HuH-7.5 (cell line): ENCODE measurements at places on chromosomes 16 and 17.

DNA sequence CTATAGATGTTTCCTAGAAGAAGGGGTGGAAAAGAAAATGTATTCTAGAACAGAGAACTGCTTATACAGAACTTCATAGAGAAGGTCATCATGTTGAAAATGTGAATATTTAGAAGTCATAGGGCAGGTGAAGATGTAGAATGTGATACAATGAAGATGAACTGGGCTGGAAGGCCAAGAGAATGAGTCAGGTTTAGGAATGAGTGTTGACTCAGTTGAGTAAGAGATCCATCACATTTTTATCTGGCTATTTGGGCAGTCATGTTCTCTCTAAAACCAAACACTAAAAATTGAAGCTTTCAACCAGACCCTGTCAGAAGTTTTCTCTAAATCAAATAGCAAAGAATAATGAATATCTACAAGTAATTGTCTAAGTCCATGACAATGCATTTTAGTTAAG is 660.5 kb downstream of the KCNJ2 start:
- no peak for DNase-seq

DNA sequence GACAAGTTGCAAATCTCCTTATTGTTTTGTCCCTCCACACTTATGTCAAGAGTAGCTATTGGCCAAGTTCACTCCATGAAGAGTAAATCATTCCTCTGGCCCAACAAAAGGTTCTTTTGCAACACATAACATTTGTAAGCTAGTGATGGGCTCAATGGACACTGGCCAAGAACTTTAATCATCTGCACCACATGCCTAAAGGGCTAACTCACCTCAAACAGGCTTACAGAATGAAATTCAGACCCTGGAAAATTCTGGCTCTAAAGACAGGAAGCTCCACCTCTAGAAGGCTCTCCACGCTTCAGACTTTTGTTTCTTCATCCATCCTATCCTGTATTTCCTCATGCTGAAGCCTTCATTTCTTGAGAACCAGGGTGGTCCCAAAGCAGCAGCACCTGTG is 10.9 kb upstream of the ANKFN1 start:
- no peak for DNase-seq

- no peak for DNase-seq
These were observed 7.7 kb upstream of the PCTP start for GRCh38 chr17:55743103-55743679.

GRCh38 chr16:15487336-15488284 is 53.2 kb downstream of the BMERB1 start:
- no peak for DNase-seq

DNA sequence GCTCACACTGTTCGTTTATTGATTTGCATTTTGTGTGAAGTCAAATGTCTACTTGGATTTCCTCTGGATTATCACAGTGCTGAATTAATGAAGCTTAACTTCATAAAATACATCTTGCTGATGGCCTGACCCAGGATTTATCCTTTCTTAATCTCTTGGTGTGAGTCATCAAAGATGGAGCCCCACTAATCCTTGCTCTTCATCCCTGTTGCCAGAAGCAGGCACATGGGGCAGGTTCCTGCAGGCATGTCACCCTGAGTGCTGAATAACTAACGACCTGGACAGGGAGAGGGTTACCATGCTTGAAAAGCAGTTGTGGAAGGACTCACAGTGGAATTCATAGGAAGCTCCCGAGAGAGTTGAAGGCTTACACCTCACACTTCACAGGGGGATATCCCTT is 56.0 kb upstream of the FA2H start:
- no peak for DNase-seq

- DNase-seq: no peak
These were observed 124.7 kb downstream of the C16orf78 start for GRCh38 chr16:49498264-49498663.

- no peak for DNase-seq
These were observed 5.9 kb downstream of the KDM6B start for GRCh38 chr17:7839876-7840261.

GRCh38 chr17:8913091-8913490 is 45.6 kb upstream of the PIK3R6 start:
- no peak for DNase-seq

- no peak for DNase-seq
These were observed 22.9 kb downstream of the ABR start for GRCh38 chr17:1156864-1157263.

GRCh38 chr16:69193855-69194254 is 6.9 kb downstream of the SNTB2 start:
- no peak for DNase-seq

- no peak for DNase-seq
These were observed 4.4 kb upstream of the SLC39A11 start for GRCh38 chr17:73096866-73097265.

DNA sequence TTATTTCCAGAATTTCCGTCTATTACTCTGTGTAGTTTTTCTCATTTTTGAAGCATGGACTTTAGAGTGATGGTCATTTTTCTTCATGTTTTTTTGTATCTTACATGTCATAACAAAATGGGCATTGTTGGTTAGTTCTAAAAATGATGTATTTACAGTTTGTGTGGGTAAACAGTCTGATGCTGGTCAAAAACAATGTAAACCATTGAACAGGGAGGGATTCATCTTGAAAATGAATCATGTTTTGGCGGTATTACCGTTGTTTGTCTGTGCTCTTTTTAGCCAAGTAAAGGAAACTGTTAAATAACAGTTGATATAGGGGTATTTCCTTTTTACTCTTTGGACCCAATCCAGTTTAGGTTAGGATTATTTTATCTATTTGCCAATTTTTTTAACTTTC is 315.8 kb downstream of the BCAS3 start:
- no peak for DNase-seq

GRCh38 chr17:59815965-59816364 is 76.8 kb downstream of the TUBD1 start:
- no peak for DNase-seq

DNA sequence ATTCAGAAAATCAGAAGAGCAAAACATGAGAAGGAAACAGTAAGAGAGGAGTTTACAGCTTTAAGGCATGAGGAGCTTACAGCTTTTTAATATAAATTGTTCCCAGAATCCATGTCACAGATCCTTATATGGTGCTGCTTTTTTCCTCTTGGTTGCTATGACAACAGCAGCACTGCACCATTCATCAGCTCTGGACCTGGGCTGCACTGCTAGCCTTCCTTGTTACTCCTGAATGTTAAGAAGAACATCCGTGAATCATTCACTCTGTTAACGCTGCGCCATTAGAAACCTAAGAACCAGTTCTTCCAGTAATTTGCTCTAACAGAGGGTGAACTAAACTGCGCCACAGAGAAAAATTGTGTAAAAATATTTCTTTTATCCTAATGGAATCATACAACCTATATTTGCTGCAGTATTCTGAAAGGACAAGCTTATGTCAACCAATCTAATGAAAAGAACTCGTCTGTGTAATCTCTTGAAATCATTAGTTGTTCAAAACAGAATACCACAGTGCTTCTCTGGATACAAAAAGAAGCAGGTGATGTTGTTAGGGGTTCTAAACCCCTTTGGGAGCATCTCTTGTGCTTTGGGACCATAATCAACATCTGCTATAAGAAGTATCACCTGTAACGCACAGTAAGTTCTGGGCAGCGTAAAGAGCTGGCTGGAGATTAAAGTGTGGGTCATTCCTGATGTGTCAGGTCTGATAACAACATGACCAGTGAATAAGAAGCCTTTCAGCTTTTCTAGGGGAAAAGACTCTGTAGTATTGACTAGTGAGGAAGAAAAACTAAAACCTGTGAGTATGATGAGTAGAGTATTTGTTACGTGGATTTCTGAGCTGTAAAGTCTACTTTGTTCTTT is 151.2 kb downstream of the TANC2 start:
- DNase-seq: no peak

- peak; percentile 43 for DNase-seq
These were observed 892 bp downstream of the ABCC1 start for GRCh38 chr16:15950161-15950854.

GRCh38 chr17:58492238-58493121 is 4.3 kb upstream of the HSF5 start:
- DNase-seq: no peak

DNA sequence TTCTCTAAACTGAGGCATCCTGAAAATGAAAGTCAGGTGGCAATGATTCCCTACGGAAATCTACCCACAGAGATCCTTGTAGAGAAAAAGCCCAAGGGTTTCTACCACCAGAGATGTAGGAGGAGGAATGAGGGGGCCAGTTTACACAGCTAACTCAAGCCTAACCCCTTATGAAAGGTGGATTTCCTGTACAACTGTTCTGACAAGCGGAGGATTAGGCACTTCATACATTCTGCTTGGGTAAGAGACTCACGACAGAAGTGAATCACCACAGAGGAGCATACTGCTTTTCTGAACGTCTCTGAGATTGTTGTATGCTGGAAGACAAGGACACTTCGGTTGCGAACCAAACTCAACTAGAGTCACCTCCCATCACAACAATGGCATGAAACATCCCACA is 72.7 kb downstream of the SMG6 start:
- DNase-seq: no peak

- DNase-seq: no peak
These were observed 52.3 kb upstream of the HNF1B start for GRCh38 chr17:37797206-37797605.

GRCh38 chr16:24855678-24856077 is 9.9 kb downstream of the SLC5A11 start:
- no peak for DNase-seq

DNA sequence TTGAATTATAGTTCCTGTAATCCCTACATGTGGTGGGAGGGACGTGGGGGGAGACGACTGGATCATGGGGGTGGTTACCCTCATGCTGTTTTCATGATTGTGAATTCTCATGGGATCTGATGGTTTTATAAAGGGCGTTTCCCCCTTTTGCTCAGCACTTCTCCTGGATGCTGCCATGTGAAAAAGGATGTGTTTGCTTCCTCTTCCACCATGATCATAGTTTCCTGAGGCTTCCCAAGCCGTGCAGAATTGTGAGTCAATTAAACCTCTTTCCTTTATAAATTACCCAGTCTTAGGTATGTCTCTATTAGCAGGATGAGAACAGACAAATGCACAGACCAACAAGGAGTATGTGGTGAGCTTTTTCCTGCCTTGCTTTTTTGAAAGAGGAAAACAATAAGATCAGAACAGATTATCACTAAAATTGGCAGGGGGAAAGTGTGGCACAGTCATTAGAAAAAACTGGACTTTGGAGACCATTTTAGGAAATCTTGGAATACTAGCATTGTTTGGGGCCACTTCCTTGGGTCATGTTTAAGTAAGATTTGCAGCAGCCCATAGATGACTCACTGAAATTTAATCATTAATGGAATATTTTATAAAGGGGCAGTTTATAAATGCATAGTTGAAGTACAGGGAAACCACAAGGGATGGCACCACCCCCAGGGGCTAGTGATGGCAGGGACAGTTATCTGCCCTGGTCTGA is 352.8 kb downstream of the CDH13 start:
- DNase-seq: no peak

DNA sequence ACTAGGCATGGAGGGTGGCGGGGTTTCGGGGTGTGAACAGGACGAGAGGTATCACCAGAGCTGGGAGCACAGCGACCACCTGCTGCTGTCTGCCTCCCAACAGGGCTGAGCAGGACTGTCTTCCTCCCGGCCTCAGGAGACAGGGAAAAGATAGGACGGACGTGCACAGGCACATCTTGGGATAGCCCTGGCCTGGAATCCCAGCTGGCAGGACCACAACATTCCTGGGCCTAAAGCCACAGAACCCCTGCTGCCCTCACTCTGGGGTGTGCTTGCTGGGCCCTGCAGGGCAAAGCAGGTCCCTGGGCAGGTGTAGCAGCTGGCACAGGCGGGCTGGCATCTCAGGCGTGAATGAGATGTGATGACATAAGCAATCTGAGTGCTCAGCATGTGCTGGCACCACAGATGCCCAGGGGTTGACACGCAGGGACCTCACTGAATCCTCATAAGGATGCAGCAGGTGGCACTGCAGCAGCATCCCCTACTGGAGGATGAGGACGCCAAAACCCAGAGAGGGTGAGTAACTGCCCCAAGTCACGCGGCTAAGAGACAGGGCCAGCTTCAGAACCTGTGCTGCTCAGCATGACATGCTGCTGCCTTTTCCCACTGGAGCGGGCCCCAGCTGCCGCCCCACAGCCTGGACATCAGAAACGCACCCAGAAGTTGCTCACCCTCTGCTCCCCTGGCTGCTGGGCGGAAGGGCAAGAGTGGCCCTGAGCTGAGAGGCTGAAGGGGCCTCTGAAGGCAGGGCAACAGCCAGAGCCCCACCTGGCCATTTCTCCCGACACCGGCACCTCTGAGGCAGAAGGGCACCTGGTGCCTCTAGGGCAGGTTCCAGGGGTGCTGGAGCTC is 7.1 kb downstream of the CORO7 start:
- DNase-seq: no peak

GRCh38 chr17:7262935-7263800 is 890 bp upstream of the CLDN7 start:
- DNase-seq: no peak

DNA sequence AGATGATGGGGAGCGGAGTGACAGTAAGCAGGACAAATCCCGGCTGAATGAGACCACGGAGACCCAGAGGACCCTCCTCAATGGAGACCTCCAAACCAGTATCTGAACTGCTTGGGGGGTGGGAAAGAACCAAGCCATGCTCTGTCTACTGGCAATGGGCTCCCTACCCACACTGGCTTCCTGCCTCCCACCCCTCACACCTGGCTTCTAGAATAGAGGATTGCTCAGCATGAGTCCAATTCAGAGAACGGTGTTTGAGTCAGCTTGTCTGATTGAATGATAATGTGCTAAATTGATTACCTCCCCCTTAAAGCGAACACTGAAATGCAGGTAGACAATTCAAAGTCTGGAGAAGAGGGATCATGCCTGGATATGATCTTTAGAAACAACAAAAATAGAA is 5.5 kb downstream of the SSTR2 start:
- DNase-seq: no peak

DNA sequence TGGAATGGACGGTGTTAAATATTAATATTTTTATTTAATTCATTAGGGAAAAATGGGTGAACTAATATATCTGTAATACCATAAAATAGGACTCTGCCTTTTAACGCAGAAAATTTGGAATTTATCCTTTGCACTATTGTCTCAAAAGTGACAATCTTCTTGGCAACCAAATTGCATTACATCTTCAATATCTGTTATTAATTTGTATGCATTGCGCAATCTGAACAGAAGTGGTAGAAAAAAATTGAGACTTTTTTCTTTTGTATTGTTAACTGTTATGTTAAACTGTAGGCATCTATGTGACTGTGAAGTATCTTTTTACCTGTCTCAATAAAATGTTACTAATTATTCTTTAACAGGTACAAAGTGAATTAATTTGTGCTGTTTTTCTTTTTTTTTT is 55.6 kb downstream of the PPM1E start:
- no peak for DNase-seq
